CD4-positive, alpha-beta T cell treated with Interleukin-4 for 1 hour (primary cell): ENCODE measurements at places on chromosomes 3 and 15.

DNA sequence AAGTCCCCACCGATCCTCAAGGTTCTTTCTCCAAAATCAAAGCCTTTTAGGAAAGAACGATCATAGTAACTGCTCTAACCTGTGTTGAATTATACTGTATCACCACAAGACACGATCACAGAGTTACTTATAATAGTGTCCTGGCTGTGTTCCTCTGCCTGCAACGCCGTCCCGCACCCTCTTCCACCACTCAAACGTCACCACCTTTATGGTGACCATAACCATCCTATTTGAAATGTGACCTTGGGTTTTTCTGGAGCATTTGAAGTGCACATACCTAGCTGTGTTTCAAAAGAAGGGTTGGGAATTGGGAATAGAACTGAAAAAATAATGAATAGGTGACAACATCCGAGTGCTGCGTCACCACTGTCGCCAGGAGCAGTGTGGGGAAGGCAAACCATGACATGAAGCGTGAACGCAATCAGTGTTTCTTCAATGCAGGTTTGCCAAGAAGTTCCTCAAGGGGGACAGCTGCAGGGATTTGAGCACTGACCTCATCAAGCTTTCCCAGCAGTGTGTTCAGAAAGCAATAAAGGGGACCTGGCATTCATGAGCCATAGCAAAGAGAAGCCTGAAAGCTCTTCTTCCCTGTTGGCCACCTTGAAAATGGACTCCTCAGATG lies 769 bp upstream of the SELENOS start:
- no peak for DNase-seq

DNA sequence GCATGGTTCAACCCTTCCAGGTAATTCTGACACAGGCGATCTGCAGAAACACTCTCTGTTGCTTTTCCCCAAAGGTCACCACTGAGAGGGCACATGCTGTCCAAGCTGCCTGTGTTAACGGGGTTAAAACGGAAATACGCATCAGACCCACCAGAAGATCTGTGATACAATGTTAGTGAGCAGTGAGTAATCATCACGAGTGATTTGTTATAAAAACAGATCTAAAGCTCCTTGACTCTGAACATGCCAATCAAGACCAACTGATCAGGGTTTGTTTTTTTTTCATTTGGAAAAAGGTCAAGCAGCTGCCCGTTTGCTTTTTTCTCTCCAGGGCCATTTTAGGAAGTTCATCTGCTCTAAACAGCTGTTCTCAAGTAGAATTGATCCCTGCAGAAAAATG lies 43.2 kb downstream of the FGF12 start:
- DNase-seq: no peak

- DNase-seq: no peak
Observed at GRCh38 chr3:171125010-171125409, 98.5 kb upstream of the SLC2A2 start.

GRCh38 chr15:89870688-89871288 lies 23.0 kb downstream of the AP3S2 start:
- no peak for DNase-seq

DNA sequence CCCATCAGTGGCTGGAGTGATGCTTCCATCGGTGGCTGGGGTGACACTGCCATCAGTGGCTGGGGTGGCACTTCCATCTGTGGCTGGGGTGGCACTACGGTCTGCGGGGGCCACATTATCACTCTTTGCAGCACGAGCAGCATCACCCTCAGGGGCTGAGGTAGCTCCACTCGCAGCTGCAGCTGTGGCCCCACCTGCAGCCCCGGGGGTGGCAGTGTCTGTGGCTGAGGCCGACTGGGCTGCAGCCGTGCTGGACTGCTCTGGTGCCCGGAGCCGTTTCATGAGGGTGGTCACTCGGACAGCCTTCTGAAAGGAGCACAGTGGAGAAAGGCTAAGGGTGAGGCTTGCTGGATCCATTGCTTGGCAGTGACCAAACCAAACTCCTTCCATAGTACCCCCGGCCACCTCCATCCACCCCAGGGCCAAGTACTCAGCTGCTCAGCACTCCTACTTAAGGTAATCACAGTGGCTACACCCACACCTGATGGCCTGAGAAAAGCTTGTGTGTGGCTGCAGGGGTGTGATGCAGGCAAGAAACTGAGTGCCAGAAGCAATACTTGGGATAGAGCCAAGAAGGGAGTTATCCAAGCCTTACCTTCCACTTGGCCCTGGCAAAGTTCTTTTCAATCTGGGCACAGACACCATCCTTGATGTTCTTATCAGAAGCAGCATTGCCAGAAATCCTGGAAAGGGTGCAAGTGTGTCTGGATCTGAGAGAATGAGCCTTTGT lies 3.4 kb upstream of the TRAIP start:
- no peak for DNase-seq

GRCh38 chr3:187967993-187968392 lies 186.0 kb upstream of the LPP start:
- no peak for DNase-seq

GRCh38 chr3:195170496-195170895 lies 100.5 kb downstream of the XXYLT1 start:
- DNase-seq: no peak

GRCh38 chr15:87648278-87648677 lies 608.3 kb downstream of the NTRK3 start:
- no peak for DNase-seq

DNA sequence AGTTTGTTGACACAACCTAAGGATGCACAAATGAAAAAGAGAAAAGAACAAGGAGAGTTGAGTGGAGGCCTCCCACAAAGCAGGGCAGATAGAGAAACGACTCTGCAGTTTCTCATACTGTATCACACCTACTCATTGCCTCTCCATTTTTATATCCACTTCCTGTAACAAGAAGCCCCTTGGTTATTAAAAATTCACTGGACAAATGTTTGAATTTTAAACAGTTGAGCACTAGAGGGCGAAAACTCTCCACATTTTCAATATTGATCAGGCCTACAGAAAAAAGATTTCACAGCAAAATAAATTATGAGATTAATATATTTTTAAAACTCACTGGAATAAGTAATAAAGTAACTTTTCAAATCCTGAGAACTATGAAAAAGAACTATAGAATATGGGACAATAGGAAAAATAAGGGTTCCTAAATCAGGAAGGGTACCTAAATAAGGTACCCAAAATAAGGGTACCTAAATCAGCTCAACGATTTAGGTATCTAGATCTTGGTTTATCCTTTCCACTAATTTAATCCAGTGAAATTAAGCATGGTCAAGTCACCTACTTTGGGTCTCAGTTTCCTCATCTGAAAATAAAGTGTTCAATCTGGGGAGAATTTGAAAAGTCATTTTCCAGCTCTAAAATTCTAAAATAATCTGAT lies 47.0 kb upstream of the PPIB start:
- DNase-seq: no peak

GRCh38 chr15:58513726-58514336 lies 82.0 kb downstream of the LIPC start:
- no peak for DNase-seq

DNA sequence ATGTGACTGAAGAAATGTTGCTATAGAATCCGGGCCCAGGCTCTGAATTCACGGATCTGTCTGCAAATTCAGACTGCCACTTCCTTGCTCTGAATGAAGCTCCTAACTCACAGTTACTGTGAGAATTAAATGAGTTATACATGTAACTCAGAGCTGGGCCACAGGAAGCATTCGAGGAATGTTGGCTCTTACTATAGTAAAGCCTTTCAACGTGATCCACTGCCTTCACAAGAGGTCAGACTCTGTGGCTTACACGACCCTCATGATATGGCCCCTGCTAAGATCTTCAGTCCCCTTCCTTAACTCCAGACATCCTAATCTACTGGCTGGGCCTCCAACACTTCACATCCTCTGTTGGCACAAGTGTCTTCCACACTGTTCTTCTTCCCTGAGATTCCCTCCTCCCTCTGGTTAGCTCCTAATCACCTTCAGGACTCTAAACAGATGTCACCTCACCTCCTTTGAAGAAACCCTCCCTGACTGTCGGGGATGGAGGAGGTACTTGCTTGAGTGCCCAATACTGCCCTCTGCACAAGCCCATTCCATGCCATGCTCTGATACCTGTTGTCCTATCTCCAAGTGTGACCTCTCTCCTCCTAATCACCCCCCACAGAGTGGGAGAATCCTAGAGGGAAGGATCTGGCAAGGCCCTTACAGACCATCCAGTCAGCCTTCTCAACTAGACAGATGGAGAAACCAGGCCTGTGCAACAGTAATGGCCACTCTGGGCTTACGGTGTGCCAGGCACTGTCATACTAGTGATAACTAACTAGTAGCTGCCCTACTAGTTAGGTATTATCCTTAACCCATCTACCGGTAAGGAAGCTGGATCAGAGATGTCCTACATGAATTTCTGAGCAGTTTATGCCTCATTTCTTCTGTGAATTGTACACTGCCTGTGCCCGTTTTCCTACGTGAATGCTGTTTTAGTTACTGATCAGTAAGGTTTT lies 1.3 kb downstream of the ACTR8 start:
- no peak for DNase-seq

GRCh38 chr3:106341087-106341486 lies 472.3 kb upstream of the CBLB start:
- no peak for DNase-seq

- DNase-seq: no peak
Observed at GRCh38 chr3:149233323-149233722, 11.7 kb upstream of the CP start.

DNA sequence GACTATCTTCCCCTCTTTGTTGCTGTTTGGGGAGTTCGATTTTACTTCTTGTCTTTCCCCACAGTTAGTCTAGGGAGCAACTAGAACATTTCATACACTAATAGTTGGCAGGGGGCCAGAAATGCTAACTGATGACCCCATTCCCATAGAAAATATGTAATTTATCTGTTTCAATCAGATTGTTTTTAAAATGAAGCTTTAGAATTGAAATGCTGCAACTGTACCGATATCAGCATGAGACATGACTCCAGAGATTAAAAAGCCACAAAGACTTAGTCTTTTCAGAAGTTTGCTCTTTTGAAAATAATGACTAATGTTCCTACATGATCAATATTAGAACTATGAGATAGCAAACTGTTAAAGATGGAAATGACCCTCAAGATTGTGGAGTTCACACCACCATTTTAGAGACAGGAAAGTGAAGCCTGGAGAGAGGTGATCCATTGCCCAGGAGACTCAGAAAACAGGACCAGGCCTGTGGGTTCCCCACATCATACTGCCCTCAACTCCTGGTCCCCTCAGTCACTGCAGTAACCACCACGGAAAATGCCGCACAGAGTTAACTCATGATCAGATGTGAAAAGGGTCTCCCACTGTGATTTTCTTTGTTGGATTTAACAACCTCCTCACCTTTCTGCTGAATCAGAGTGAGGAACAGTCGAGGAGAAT lies 130.3 kb downstream of the CHDH start:
- DNase-seq: no peak
